Activated CD4-positive, alpha-beta T cell treated with anti-CD3 and anti-CD28 coated beads, Interleukin-2, amount 50 U/mL, for 24 hours (primary cell): ENCODE measurements at places on chromosomes 2 and 18.

- no peak for DNase-seq
Measured at GRCh38 chr2:41928526-41928925, 119.3 kb upstream of the PKDCC start.

DNA sequence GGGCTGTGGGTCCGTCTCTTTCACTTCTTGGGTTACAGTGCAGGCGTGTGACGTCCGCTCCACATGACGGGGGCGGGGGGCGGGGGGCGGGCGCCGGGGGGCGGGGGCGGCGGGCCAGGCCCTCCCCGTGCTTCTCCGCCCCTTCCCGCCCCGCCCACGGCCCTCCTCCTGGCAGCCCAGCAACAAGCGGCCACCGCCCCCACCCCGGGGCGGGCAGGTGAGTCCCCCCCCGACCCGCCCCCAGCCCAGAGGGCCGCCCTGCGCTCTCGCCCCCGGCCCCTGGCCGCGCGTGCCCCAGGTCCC is 3.6 kb downstream of the ZNF516 start:
- DNase-seq, result no peak

DNA sequence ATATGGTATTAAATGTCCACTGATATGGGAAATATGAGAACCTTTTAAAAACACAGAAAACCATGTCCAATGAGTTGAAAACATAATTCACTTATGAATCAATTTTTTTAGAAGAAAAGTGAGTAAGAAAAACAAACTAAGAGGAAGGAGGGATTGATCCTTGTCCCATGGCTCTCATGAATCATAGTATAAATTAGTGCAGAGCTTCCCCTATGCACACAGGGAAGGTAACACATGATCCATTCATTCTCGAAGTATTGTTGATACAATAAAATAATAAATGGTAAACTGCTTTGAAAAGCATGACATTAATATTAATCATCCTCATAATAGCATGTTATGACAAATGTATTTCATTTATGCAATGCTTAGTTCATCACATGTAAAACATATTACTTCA is 872.0 kb upstream of the CNTNAP5 start:
- DNase-seq, result no peak

DNA sequence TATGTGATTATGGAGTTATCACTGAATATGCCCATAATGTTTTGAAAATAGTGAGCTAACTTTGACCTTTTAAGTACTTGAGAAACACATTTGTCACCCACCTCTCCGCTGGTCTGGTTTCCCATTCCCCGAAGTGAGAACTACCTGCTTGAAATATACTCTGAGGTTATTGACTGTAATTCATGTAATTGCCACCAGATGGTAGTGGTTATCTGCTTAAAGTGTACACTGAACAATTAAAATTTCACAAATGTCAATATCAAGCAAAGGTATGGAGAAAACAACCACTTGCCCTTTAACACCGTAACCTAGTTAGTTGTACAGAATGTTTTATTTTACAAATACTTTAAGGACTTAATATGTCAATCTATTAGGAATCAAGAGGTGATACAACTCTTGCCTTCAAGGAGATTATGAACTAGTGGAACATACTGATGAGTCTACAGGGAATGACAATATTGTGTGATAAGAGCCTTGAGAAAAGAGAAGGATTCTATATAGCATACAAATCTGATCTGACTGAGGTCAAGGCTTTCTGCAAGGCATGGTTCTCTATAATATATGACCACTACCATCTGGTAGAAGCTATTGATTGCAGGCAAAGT is 316.8 kb upstream of the KCNH7 start:
- no peak for DNase-seq

DNA sequence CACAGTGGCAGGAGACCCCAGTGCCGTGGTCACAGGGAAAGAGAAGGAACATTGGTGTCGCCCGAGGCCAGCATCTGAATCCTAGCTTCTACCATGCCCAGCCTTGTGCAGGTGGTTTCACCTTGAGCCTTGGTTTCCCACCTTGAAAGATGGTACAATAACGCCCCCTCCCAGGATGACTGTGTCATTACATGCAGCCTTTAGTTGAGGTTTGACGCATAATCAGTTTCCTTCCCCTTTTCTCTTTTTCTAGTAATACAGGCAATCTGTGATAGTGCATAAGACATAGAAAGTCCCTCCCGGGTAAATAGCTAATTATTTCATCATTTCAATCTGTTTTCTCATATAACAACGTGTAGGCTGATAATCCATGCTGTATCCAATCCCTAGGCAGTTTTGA is 29.8 kb upstream of the ZNF407 start:
- no peak for DNase-seq

DNA sequence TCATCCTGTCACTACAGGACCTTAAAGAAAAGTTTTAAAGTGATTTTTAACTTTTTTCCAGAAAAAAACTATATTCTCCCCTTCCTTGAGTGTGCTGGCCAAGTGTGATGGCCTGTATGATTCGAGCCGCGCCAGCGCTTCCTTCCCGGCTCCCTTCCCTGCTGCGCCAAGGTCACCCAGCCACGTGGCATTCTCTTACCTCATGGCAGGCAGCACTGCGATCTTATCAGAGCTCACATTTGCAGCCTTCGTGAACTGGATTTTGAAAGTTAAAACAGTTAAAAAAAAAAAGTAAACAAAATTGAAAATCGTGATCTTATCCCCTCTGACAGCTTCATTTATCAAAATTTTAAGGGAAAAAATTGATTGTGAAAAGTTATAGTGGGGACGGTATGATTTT is 279.8 kb downstream of the PTGR3 start:
- DNase-seq, result no peak

DNA sequence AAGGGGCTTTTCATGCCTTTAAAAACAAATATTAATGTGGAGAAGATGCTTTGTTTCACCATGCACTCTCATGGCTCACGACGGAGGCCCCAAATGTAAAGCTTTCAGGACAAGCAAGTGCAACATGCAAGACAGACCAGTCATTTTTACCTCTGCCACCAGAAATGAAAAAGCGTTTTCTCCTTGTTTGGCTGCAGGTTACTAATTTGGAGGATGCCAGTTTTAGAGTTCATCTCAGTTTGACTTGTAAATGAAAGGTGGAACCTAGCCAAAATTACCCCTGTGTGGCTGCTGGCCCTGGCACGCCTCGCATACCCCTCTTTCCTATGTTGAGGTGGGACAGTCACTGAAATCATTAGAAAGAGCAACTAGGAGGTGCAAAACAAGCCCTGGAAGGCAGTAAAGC is 138.6 kb downstream of the BCL2 start:
- DNase-seq, result no peak

DNA sequence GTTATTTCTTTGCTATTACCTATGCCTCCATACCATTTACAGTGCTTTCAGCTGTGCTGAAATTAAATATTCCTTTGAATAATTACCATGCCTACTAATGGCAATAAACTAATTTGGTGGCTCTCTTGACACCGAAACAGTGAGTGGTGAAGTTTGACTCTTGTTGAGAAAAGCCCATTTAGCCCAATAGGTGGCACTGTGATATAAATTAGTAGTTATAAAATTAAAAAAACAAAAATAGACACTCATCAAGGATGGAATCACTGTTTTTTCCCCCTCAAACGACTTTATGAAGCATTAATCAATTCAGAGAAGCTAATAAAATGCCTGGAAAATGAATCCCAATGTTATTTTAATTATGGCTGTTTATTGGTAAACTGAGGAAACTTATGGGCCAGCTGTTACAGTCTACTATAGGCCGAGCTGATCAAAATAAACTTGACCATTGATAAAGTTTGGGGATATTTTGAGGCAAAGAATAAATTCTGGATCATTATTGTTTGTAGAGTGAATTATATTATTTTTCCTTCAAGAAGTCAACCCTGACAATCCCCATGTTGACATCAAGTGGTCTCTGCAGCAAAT is 339.6 kb downstream of the TRIB2 start:
- DNase-seq, result no peak

DNA sequence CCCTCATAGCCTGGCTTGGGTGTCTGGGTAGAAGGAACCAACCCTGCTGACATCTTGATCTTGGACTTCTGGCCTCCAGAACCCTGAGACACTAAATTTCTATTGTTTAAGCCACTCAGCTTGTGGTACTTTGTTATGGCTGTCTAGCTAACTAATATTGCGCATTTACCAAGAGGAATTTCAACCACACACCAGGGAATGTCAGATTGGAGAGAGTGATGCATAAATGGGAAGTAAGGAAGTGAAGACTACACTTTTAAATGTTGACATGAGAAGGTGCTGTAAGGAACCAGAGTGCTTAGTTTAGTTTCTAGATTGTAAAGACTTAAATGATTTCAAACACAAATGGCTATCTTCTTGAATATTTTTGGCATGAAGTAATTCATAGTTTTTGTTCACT is 98.9 kb upstream of the ITGB6 start:
- no peak for DNase-seq

GRCh38 chr2:226420646-226421045 is 379.0 kb downstream of the IRS1 start:
- no peak for DNase-seq

- DNase-seq, result no peak
Measured at GRCh38 chr18:21604671-21605070, 4.2 kb upstream of the ESCO1 start.

- DNase-seq, result no peak
Measured at GRCh38 chr2:231854616-231855125, 68.4 kb downstream of the COPS7B start.

DNA sequence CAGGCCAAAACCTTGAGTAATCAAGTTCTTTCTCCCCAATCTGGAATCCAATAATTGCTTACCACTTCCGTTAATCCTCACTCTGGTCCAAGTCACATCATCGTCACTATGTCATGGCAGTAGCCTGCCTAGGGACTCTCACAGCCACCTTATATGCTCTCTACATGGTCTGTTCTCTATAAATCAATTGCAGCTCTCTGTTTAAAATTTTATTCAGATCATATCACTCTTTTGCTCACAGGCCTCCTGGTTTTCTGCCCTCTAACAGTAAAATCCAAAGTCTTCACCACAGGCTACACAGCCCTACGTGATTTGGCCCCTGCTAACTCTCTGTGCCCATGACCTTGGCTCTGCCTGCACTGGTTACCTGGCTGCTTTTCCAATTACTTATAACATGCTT is 188.7 kb downstream of the STK39 start:
- DNase-seq, result no peak

DNA sequence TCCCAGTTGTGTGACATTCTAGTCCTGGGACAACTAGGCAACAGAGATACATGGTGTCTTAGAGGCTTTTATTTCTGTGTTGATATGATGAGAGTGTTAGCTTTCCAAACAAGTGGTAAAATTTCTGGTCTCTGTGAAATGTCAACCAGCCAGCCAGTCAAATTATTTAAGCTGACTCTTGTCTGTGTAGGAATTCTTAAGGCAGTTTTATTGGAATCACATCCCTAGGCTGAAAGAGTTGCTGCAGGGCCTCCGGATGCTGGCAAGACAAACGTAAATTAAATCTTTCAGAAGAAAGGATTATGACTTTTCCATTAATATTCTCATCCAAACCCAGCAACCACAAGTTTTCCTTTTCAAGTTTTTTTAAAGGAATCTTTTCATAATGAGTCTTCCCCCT is 44.6 kb downstream of the SERPINB7 start:
- DNase-seq, result no peak

- DNase-seq, result no peak
Measured at GRCh38 chr2:25618676-25619075, 54.7 kb downstream of the DTNB start.

DNA sequence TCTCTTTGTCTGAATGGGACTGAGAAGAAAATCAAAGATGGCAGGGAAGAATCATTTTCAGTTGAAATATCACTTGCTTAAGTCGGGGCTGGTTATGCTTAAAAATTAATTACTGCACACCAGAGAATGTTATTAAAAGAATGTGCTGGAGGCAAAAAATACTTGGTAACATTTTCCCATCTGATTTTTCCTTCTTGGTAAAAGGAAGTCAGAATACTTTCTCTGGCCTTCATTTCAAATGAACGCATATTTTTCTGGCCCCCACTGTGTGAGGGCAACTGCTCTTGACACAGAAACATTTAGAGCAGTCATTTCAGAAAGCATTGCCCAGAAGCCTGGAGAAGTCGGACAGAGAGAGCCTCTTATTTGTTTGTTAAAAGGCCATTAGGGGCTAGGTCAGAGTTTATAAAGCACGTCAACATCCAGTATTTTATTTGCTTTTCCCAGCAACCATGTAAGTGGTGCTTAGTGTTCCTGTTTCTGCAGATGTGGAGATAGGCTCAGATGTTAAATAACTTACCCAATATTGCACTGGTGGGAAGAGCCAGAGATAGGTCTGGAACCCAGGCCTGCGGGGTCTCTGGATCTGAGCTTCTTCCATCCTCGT is 32.9 kb upstream of the LYPD6B start:
- DNase-seq, result no peak

DNA sequence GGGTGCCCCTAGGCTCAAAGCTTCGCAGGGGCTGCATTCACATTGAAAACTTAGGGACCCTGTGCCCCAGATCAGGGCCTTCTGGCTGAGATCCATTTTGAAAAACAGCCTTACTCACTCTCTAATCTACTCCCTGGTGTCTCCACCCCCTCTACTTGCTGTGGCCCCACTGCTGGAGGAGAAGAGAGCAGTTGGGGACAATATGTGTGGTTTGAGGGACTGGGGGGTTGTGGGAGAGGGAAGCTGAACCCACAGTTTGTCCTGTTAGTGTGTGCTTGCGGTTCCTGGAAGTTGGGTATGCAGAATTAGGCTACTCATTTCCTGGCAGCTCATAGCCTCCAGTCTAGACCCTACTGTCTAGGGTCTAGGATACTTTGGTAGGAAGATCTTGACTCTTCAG is 211.4 kb downstream of the PRKCE start:
- DNase-seq, result no peak

DNA sequence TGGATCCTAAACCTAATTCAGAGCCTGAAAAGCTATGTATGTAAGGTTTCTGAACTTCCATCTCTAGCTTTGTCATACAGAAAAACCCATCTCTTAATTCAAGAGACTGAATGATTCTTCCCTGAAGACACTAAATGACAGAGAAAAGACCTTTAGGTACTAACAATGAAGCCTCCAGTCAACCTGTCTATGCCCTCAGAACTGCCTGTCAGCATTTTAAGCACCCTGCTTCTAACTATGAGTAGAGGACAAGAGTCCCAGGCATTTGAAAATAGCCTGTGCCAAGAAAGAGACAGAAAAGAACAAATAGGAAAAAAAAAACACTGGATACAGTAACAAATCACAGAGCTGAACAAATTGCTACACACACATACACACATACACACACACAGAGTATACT is 48.6 kb downstream of the AP1S3 start:
- DNase-seq, result no peak

GRCh38 chr2:8704906-8705305 is 23.1 kb downstream of the ID2 start:
- DNase-seq, result no peak

GRCh38 chr2:21687589-21687988 is 563.8 kb downstream of the TDRD15 start:
- no peak for DNase-seq

- DNase-seq, result no peak
Measured at GRCh38 chr2:230777721-230778120, 65.1 kb downstream of the CAB39 start.

- DNase-seq, result no peak
Measured at GRCh38 chr2:237281836-237282306, 132.1 kb downstream of the COL6A3 start.

- DNase-seq, result no peak
Measured at GRCh38 chr2:229882583-229882982, 39.2 kb downstream of the TRIP12 start.
